ENCODE measurements at places on chromosomes 4 and X.

DNA sequence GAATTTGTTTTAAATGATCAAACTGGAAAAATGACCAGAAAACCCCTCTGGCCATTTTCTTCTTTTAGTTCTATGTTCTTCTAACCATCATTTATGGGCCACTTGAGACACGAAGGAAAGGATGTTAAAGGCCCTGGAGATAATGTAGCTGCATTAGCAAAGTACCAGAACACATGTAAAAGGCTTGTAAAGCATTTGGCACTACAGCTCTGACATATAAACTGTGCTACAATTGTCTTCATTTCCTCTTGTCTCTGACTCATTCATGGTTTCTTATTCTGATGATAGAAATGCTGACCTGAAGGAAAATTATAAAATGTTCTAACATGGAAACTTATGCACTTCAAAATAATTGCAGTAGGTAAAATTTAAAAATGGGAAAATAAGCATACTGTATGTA, 388.7 kb downstream of the FAT4 start:
- no peak for DNase-seq

DNA sequence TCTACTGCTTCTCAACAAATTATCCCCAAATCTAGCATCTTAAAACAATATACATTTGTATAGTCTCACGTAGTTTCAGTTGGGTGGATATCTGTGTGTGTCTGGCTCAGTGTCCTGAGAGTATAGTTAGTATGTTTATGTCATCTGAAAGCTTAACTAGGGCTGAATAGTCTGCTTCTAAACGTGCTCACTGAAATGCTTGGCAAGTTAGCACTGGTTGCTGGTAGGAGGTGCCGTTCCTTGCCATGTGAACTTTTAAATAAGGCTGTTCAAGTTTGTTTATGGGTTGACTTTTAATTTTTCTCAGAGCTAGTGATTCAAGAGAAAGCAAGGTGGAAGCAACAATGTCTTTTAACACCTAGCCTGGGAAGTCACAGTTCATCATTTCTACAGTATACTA, 1673.6 kb downstream of the PCDH7 start:
- DNase-seq: no peak

DNA sequence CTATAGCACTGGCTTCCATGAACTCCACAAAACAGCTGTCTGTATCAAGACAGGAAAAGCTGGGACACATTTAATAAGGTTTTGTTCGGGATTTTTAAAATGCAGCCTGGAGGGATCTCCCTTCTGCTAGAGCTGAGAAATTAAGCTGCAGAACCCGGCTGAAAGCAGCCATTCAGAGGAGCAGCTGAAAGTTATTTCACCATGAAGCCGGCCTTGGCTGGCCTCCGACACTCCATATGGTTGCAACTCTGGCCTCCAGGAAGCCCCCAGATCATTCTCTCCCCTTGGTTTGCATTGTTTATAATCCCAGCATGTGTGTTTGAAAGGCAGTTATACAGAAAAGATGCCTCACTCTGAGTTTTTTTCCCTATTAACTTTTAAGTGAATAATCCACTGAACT, 239.4 kb downstream of the SPATA18 start:
- DNase-seq: no peak

GRCh38 chrX:132199941-132200340, 19.3 kb downstream of the RAP2C start:
- no peak for DNase-seq

DNA sequence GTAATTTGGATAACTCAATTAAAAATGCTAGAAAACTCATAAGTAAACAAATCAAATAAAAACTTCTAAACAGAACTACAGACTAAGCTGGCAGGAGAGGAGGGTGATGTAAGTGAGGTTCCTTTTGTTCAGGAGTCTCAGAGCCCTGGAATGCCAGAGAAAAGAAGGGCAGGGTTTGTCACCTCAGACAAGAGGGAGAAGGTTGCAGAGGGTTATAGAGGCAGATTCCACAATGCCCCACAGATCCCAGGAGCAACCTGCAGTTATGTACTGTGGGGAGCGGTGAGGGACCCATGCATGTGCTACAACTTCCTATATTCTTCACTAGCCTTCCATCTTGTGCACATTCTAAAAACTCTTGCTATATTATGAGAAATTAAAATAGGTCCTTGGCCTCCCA, 129.7 kb downstream of the CFAP299 start:
- no peak for DNase-seq

- DNase-seq: no peak
Measured at GRCh38 chr4:128527351-128527750, 239.7 kb upstream of the PGRMC2 start.

DNA sequence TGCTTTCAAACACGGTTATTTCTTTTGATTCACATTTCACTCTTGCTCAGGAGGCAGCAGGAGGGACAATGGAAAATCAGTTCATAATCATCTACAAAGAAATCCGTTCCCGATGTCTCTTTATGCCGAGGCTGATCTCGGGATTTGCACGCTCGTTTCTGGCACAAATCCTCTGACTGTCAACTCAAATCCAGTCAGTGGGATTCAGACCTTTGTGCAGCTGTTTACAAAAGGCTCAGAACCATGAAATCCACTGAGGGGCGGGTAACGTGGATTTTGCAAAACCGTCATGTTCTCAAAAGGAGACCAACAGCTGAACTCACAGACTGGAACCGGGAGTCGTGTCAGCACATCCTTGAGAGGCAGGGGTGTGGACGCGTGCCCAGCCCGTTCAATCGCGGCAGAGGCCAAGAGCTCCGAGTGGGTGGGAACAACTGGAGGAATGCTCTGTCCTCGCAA, 46.4 kb downstream of the ACOX3 start:
- no peak for DNase-seq

DNA sequence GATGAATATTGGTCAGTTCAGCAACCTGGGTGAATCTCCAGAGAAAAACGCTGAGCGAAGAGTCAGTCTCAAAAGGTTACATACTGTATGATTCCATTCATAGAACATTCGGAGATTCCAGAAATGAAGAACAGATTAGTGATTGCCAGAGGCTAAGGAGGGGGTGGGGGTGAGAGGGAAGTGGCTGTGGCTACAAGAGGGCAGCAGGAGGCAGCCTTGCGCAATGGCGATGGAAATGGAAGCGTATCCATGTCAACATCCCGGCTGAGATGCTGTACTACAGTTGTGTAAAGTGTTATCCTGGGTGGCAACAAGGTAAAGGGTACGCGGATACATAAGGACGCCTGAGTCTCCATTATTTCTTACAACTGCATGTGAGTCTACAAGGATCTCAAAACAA, 18.0 kb downstream of the LYAR start:
- DNase-seq: no peak

DNA sequence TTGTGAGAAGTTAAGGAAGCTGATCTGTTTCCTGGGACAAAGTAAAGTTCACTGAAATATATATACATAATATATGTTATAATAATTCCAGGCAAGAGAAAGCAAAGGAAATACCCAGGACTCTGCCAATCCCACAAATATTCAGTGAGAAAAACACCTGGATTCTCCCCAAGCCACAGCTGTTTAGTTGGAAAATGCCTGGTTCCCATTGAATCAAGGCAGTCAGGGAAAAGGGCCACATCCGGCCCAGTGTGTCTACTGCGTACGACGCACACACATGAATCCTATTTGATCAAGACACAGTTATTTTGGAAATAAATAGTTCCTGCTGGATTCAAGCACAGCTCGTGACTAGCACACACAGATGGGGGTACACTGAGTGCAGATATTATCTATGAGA, 6.3 kb upstream of the DCHS2 start:
- no peak for DNase-seq

DNA sequence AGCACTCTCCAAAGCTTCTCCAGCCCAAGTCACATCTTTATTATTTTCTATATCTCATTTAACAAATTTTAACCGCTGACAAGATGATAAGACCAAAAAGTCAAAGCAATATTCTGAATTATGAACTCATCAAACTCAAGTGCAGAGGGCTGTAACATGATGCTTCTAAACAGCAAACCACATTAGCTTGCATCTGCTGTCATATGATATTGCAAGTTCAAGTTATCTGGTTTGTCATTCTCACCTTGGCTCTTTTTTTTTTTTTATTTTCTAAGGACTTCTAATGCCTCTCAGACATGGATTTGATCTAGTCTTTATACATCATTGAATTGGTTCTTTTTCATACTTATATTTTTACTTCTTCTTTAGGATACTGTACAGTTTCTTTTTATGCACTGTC, 93.4 kb downstream of the SLC10A7 start:
- DNase-seq: peak; percentile 26

DNA sequence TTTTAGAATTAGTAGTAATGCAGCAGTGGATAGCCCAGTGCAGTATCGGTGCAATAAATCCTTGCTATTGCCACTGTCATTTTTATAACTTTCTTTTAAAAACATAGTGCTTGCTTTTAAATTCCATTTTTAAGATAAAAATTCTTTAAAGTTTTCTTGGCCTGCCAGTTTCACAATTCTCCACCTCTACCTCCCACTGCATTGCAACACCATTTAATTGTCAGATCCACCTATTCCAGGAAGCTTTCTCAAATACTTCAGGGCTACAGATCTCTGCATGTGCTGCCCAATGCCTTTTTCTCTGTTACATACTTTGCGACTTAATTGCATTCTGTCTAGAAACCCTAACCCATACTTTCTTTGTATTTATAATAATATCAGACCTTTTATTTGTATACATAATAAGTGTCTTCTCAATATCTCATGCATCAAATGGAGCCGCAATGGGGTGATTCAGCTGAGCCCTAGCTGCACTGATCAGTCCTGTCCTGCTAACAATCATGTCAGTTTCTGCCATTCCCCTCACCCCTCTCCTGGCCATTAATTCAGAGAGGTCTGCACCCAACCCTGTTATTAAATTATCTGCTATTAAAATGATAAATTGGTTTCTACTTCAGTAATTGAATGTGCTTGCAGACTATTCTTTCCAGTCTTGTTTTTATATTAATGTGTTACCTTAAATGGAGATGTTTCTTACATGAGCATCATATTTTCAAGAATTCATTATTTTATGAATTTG, 193.1 kb downstream of the SLIT2 start:
- no peak for DNase-seq

- peak; percentile 5 for DNase-seq
Measured at GRCh38 chr4:25919676-25920075, 5.7 kb downstream of the SMIM20 start.

GRCh38 chr4:78386679-78387078, 164.9 kb upstream of the ANXA3 start:
- DNase-seq: no peak

GRCh38 chr4:161604516-161605300, 559.1 kb downstream of the FSTL5 start:
- DNase-seq: no peak

DNA sequence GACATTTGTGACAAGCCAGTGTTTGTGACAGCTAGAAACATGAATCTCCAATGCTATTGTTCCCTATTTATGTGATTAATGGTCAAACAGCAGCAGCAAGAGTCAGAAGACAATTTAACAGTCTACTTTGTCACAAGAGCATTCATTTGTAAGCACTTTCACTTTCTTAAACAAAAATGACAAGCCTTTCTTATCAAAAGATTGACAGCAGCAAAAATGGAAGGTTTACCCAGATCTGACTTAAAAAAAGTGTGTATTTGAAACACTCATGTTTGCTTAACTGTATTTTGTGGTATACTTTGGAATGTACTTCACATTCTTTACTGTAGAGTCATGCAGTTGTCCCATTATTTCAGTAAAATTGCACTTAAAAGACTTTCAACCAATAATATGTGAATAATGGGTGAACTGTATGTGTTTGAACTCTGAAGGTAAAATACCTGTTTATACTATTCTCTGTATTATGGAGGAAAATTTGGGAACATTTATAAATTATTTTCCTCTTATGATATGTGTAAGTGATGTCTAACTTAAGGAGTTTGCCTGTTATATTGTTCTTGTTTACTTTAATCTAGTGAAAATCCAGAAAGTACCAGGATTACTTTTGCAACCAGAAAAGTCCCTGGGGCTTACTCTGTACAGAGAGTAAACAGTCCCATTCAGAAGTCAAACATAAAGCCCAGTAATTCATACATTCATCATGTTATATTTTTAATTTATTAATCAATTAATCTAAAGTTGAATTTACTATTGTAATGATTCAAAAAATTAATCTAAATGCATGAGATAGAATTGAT, 314.9 kb upstream of the TRAM1L1 start:
- DNase-seq: no peak

GRCh38 chr4:36256398-36256891, 12.1 kb upstream of the ARAP2 start:
- DNase-seq: no peak

DNA sequence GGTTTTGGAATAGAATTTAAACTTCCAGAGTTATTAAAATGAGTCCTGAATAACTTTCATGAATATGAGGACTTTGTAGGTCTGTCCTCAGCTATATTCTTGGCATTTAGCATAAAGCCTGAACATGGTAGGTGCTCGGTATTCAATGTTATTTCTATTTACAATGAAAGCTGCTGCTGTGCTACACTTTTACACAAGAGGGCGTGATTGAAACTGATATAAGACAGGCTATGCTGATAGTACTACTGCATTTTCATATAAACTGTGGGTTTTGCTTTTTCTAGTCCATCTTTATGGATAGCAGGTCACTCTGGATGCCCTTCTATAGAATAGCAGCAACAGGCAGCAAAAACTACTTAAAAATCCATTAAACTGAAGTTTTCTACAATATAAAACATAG, 12.3 kb upstream of the GNPDA2 start:
- no peak for DNase-seq

DNA sequence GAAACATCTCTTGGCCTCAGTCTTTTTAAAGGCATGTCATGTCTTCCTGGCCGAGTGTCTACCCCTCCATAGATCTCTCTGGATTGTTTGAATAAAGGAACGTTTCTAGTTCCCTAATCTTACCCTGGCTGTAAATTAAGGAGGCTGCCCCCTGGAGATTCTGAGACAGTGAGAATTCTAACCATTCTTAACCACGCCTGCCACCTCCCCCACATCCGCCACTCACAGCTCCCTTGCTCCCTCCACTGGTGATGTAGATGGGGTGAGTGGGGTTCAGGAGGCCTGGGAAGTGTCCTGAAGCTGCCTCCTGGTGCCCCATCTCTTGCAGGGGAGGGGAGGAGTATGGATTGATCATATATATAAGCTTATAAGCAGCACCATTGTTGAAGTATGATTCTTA, 48.0 kb upstream of the TRIM2 start:
- peak; percentile 43 for DNase-seq

DNA sequence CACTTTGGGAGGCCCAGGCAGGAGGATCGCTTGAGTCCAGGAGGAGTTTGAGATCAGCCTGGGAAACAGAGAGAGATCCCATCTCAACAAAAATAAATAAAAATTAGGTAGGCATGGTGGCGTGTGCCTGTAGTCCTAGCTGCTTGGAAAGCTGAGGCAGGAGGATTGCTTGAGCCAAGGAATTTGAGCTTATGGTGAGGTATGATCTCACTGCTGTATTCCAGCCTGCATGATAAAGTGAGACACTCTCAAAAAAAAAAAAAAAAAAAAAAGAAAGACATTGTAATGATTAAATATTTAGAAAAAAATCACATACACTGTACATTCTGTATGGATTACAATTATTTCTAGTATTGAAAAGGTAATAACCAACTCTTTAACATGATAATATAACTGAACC, 87.1 kb downstream of the SLIT2 start:
- DNase-seq: no peak

GRCh38 chr4:61992351-61992750, 792.2 kb downstream of the ADGRL3 start:
- DNase-seq: no peak

GRCh38 chr4:120568731-120569130, 353.8 kb downstream of the PRDM5 start:
- no peak for DNase-seq

GRCh38 chr4:52010986-52011385, 9.2 kb downstream of the LRRC66 start:
- no peak for DNase-seq

- no peak for DNase-seq
Measured at GRCh38 chr4:186946136-186946535, 222.5 kb upstream of the FAT1 start.

Measured in erythroblast (primary cell).